NCI-H2081 (cell line): ENCODE measurements at places on chromosomes 12 and 14.

- DNase-seq, result no peak
Measured at GRCh38 chr12:67802731-67803130, 154.2 kb downstream of the DYRK2 start.

- DNase-seq, result peak; percentile 44
Measured at GRCh38 chr12:111741235-111741812, 25.4 kb upstream of the ALDH2 start.

DNA sequence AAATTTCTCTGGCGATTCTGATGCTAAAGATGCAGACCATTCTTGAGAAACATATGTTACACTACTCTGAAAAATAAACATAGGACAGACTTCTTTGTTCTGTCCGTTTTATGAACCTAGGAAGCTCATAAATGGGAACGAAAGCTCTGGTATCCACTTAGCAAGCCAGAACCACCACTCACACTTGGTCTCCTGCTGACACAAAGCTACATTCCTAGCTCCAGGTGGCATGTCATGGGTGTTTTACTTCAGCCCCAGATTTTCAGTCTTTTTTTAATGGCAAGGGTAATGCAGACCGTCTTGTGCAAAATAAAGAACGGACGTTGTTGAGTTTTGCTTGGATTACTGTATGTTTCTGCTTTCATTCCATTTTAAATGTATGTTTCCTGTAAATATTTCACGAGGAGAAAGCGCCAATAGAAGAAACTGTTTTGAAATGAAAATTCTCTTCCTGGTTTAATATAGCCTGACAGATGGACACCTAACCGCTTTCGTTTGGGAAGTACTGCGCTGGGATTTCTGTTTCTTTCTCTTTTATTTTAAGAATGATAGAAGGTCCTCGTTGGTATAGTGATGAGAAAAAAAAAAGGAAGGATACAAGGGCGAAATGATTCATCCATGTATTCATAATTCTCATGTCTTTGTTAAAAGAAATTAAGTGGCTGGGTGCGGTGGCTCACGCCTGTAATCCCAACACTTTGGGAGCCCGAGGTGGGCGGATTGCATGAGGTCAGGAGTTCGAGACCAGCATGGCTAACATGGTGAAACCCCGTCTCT, 871 bp upstream of the COQ5 start:
- peak; percentile 33 for DNase-seq

DNA sequence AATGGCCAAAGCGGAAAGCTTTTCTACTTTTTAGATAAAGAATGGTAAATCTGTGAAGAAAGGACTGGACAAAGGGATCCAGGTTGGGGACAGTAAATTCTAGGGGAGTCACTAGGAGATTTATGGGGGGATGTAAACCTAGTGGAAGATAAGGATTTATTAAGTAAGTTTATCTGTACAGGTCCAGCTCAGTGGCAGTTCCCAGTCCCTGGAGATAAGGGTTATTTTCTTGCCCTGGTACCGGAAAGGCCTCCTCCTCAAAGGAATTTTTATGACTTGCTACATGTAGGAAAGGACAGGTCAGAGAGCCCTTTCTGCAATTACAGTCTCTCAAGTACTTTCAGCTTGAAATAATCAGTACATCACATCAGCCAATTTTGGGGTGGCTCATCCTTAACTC, 72.6 kb upstream of the BICD1 start:
- no peak for DNase-seq

DNA sequence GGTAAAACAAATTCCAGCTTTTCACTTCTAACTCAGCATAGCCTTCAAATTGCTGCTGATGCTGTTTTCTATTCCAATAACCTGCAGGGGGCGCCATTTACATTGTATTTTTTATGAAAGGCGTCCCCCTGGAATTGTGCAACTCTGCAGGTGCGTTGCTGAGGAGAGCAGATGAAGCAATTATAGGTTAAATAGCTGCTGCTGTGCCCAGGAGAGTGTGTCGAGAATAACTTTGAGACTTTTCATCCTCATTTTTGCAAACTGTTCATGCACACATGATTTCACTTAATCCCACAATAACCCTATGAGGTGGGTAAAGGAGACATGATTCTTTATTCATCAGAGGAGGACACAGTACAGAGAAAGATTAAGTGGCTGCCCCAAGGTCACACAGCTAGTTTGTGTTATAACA, 75.7 kb downstream of the MYRFL start:
- peak; percentile 89 for DNase-seq

DNA sequence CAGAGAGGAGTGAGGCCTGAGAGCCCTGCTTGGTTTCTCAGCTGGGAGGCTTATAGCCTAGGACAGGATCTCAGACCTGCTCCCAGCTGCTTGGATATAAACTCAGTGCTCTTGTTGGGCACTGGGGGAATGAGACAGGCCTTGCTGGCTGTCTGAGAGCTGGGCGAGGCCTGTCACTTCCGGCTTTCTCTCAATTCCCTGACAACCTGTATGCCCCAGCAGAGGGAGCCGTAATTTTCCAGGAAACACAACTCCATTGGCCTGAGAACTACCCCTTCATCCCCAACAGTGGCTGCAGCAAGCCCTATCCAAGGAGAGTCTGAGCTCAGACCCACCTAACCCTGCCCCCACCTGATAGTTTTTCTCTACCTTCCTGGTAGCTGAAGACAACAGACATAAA, 258.3 kb upstream of the STXBP6 start:
- DNase-seq, result no peak
